Activated gamma-delta T cell treated with anti-CD3 and anti-CD28 coated beads, Interleukin-2, amount 50 U/mL, for 16 hours (primary cell): ENCODE measurements at places on chromosomes 7 and 10.
A peak's percentile ranks its signal among the peaks of the same experiment; 100 is the strongest.

DNA sequence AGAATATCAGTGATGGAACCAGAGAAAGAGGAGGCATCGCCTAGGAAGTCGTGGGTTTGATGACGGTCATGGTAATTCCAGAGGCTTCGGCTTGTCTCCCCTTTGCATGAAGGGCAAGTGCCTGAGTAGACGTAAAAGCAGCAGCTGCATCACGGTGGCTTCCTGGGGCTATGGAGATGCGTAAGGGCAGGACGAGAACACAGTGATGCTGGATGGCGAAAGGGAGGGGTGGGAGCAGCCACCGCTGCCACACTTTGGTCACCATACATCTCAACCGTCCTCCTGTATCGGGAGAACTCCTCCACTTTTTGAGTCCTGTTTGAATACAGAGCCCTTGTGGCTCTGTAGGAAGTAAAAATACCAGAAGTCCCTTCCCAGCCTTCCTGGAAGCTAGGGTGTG, 182.7 kb downstream of the ZMYND11 start:
- DNase-seq = no peak

DNA sequence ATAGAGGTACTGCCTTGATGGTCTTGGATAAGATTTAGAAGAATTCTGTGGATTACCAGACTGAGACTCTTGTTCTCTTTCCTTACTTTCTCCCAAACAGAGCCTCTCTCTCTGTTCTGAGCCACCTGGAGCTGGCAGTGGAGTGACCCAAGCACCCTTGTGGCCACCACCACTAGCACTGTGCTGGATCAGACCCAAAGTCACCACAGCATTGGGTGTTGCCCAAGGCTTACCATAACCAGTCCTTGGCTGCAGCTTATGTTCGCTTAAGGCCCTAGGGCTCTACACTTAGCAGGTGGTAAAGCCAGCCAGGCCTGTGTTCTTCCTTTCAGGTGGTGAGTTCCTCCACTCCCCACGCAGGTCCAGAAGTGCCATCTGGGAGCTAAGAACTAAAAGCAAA, 79.8 kb downstream of the SEM1 start:
- DNase-seq = no peak

DNA sequence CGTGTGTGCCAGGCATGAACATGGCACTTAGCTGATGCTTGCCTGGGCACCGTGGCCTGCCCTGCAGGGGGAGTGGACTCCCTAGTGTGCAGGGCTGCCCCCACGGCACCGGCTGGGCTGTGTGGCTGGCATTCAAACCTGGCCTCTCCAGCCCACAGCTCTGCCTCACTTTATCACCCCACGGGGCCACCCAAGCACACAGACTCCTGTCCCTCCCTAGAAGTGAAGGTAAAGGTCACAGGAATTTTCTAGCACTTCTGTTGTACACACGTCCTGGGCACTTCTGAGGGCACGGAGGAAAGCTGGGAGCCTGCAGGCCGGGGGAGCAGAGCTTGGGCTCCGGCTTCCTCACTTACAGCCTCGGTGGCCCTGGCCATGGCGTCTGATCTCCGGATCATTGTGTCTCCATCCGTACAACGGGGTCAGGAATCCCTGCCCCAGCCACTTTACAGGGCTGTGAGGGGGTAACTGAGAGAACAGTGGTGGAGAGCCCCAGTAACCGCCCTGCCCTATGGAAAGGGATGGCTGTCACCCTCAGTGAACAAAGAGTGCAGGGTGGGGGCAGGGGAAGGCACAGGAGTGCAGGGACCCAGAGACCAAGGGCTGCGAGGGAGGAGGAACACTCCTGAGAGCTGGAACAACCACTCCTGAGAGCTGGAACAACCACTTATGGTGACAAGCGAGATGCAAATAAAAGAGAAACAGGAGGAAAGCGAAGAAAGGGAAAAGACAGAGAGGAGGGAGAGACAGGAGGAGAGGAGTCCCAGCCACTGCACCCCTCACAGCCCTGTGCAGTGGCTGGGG, 3.9 kb upstream of the PYROXD2 start:
- DNase-seq = no peak

- no peak for DNase-seq
Measured at GRCh38 chr10:21740989-21741388, 207.0 kb downstream of the MLLT10 start.

GRCh38 chr7:114426382-114426781, 11.8 kb downstream of the FOXP2 start:
- DNase-seq = no peak

GRCh38 chr7:2843711-2844152, 376 bp downstream of the GNA12 start:
- DNase-seq = no peak

- DNase-seq = no peak
Measured at GRCh38 chr7:55085511-55086412, 66.9 kb downstream of the EGFR start.

DNA sequence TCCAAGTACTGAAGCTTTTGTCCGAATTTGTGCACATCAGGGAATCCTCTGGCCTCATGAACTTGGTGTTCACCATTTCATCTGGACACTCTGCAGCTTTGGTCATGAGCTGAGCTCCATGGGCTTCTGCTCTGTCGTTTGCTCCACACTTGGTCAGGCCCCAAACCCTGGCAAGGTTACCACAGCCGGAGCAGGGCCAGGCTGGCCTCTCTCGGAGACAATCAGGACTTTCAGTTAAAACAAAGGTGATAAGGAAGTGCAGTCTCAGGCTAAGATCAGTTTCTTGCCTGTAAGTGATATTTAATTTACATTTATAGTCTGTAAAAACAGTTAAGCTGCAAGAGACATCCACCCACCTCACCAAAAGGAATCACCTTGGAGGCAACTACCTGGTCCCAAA, 558.9 kb downstream of the PARD3 start:
- no peak for DNase-seq

- DNase-seq = no peak
Measured at GRCh38 chr7:148146346-148146745, 444.2 kb upstream of the C7orf33 start.

- DNase-seq = no peak
Measured at GRCh38 chr7:40753455-40753854, 618.6 kb downstream of the SUGCT start.

- no peak for DNase-seq
Measured at GRCh38 chr10:109992485-109992884, 15.3 kb upstream of the ADD3 start.

DNA sequence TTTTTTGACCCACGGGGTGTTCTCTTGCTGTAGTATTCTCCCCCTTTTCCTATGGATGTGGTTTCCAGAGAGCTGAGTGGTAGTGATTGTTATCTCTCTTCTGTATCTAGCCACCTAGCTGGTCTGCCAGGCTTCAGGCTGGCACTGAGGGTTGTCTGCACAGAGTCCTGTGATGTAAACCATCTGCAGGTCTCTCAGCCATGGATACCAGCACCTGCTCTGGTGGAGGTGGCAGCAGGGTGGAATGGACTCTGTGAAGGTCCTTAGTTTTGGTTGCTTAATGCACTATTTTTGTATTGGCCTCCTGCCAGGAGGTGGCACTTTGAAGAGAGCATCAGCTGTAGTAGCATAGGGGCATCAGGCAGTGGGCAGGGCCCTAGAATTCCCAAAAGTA, 851 bp downstream of the HYAL4 start:
- DNase-seq = no peak

- DNase-seq = peak; percentile 70
Measured at GRCh38 chr10:132447446-132448247, 50.6 kb downstream of the PWWP2B start.

GRCh38 chr10:60140651-60141632, 234.6 kb upstream of the CCDC6 start:
- DNase-seq = no peak

- DNase-seq = no peak
Measured at GRCh38 chr7:157908006-157908782, 571.4 kb downstream of the DNAJB6 start.

DNA sequence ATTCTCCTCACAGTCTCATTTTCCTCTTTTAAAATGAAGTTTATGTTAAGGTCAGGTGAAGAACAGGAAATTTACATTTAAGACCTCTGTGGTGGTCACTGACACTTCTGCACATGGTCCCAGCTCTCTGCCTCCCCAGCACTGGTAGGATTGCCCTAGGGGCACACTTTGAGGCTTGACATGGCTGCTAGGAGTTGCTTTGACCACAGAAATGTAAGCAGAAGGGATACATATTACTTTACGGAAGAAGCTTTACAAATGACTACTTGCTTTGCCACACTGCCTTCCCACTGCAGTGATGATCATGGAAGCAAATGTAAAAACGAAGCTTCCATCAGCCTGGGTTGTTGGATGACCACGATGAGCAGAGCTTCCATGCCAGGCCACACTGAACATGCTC, 53.1 kb upstream of the RSU1 start:
- no peak for DNase-seq

DNA sequence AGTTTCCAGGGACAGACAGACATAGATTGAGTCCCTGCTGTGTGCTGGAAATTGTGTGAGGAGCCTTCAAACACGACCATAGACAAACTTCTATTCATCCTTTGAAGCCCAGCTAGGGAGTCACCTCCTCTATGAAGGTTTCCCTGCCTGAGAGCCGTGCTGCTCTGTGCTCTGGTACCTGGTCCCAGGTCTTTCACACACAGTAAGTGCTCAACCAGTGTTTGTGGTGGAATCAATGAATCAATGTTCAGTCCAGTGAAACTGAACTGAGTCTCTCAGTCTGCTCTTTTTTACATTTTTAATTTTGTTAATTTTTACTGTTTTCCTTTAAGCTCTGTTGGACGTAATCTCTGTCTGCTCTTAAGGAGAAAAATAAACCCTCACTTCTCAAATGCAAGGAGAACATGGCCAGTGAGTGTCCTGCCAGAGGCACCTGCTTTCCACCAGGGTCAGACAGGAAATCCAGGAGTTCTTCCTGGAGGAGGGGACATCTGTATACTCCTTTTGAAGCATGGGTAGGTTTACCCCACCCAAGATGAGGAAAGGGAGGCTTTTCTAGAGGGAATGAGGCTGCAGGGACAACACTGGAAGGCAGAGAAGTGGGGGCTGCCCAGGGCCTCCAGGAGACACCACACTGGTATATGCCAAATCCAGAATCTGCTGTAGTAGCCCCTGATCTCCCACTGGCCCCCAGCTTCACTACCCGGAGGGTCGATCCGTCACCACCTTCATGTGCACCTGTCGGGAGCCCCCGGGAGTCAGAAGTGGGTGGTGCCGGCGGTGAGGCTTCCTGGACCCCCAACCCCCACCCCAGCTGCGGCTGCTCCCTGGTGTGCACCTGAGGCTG, 56.3 kb downstream of the MICALL2 start:
- no peak for DNase-seq

DNA sequence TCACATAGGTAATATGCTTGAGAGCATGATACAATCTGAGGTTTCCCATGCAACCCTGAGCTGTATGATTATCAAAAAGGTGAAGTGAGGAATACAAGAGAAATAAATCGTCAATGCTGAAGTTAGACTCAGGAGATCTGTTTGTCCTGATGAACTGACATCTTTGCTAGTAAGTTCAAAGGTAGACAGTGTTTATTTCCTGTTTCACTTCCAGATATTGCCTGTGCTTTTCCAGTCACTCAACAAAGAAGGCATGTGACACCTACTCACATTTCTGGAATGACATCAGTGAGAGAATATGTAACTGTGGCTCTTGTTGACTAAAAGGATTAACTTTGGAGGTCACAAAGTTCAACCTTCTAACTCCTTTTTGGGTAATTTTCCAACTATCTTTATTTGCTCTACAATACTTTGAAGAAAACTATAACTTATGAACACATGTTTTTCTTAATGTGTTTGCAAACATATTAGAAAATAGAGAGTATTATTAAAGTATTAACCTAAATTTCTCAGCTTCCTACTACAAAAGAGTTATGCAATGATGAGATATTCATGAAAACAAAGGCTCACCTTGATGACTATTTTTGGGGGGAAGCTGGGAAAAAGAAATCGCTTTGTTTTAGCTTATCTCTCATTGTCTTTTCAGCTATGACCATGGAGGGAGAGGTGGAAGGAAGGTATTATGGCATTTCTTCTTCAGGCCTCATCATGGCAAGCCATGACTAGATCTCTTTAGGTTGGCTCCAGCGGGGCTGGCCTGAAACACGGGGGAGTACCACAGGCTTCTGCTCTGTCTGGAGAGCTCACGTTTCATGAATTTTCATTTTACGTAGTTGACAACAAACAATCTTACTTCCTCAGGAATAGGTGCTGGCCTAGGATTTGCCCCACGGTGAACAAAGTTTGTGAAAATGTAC, 214.7 kb upstream of the SLC26A5 start:
- DNase-seq = no peak

DNA sequence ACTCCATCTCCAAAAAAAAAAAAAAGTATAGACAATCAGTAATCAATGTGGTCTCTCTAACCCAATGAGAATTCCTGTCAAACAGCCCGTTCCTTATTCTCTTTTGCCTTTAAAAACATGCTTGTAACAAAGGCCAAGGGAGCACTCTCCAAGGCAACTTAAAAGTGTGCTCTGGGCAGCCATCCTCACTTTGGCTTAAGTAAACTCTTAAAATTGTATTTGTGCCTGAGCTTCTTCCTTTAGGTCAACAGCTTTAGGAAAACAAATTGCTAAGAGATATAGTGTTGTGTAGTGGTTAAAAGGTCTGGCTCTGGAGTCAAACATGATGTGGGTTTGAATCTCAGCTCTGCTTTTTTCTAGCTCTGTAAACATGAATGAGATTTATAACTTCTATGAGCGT, 13.9 kb upstream of the EPC1 start:
- no peak for DNase-seq

- no peak for DNase-seq
Measured at GRCh38 chr7:151884312-151885201, 7.6 kb upstream of the PRKAG2 start.
